Uterus (tissue), 4 donors: ENCODE measurements at places on chromosomes 2 and 18. TPM values are rescaled to one million over a fixed set of nuclear protein-coding genes. Genes with fewer than 3 reads are reported as not detected.

The EIPR1 gene
- 14.6 TPM for total RNA-seq

DNA sequence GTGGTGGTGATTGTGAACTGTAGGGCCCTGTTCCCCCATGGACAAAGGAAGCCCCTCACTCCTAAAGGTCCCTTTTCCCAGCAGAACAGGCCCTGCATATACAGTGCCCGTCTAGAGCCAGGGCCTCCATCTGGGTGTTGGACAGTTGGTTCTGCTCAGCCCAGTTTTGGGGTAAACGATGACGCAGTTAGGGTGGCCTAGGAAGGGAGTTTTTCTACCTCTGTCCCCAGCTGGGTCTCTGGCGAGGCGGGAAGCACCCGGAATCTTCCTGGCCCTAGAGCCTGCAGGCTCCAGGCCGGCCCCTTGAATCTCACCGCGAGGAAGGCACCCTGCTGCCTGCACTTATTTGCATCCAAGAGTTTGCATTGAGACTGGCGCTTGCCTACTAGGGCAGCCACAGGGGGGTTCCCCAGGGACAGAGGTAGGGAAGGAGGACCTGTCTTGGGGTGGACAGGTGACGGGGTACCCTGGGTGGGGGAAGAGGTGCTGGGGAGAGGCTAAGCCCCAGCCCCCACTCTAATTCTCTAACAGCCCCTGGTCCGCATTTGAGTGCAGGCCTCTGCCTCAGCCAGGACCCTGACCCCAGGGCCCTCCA, 529 bp upstream of the MTA3 start:
- peak; percentile 37 for DNase-seq

DNA sequence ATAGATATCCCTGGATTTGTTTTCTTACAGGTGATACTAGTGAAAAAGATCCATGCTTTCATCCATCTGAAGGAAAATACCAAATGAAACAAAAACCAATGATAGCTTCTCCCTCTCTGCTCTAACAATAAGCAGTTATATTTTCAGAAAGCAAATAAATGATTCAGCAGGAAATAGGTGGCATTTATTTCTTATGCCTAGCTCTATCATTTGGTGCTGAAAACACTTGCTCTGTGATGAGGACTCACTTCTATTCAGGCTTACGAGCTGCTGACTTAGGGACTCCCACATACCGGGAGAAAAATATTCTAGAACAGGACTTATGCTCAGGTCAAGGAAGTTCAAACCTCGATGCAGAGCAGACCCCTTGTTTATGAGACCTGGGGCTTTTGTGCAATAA, 142.6 kb downstream of the SETBP1 start:
- DNase-seq = no peak

- no peak for DNase-seq
These were observed 324.1 kb downstream of the DLGAP1 start for GRCh38 chr18:4130734-4131719.

- no peak for DNase-seq
These were observed 11.1 kb downstream of the TRAK2 start for GRCh38 chr2:201440182-201440581.

- no peak for DNase-seq
These were observed 22.4 kb downstream of the MOGAT1 start for GRCh38 chr2:222693837-222694236.

The UPP2 gene
- not detected for total RNA-seq
